NT2/D1 (cell line): ENCODE measurements at places on chromosomes 12 and 14.

DNA sequence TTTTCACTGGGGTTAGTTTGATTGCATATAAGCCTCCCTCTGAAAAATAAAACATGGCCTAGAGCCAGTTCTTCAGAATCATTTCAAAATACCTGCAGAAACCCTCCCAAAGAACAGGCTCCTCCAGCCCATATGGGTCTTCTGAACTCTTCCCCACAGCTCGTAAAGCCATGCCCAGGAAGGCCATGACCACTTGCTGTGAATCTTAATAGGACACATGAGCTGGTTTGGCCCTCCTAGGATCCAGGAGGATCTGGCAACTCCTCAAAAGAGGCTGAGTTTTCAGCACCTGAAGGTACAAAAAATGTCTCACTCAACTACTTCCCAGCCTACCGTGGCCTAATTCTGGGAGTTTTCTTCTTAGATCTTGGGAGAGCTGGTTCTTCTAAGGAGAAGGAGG lies 2.4 kb downstream of the MYBPC1 start:
- no peak for DNase-seq

GRCh38 chr12:113702836-113703235 lies 231.2 kb upstream of the LHX5 start:
- DNase-seq = no peak

GRCh38 chr12:2645460-2645859 lies 149.3 kb upstream of the FKBP4 start:
- no peak for DNase-seq

GRCh38 chr12:6211421-6211869 lies 11.2 kb downstream of the CD9 start:
- DNase-seq = no peak

DNA sequence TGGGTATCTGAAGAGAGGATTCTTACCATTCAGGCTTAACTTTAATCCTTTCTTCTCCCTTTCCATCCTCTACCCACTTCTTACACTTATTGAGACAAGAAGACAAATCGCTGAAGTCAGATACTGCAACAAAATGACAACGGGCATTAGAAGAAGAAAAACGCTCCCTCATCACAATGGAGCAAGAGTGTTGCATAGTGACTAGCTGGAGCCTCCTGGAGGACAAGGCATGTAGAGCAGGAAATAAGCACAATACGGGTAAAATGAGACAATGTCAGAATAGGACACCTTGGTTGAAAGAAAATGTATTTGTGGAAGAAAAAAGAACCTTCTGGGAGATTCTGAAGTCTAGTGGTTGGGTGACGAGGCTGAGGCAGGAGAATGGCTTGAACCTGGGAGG lies 501.0 kb downstream of the RERGL start:
- DNase-seq = peak; percentile 50

DNA sequence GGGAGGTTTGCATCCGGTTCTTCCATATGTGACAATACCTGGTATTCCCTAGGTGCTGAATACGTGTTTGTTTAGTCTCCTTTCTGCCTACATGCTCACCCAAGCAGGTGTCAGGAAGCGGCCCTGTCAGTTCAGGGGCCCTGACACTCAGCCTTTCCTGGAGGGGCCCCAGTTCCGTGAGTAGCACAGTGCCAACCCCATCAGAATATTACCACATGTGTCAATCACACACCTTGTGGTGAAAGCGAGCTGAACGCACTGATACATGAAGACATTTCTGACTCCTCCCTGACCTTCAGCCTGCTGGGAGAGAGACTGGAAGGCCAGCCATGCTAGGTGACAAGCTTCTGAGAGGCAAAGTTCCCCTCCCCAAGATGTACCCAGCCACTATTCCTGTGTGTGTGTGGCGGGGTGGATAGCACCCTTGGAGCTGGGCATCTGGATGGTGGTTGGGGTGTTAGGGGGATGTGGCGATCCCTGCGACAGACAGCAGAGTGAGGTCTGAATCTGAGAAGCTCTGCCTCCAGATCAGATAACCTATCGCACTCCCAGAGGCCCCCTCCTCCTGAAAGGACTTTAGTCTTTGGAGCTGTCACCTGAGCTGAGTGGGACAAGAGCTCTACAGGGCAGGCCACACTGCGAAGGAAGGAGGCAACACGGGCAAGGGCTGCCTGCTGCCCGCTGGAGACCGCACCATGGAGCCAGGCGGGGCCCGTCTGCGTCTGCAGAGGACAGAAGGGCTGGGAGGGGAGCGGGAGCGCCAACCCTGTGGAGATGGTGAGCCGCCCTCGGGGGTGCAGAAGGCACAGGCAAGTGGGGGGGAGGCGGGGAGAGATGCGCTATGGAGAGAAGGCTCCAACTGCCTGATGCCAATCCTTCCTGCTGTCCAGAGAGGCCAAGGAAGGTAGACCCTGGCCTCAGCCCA lies at the start of gene SOAT2:
TSS of gene SOAT2 (plus strand) at position 604 of the 925 bp plus-strand sequence. CDS start at position 696, 92 bp downstream.
- no peak for DNase-seq

DNA sequence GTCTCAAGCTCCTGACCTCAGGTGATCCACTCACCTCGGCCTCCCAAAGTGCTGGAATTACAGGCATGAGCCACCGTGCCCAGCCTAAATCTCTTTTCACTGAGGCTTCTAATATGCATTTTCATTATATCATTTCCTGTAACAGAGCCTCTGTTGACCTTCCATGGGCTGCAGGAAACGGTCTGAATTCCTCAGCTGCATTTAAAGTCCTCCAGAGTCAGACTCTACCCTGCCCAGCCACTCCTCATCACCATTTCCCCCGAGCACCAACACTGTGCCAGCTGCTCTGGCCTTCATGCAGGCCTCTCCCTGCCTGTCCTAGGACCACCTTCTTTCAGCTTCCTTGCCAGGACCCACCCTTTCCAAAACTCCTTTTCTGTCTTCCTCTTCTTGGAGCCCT lies 9.8 kb upstream of the NFKBIA start:
- no peak for DNase-seq

DNA sequence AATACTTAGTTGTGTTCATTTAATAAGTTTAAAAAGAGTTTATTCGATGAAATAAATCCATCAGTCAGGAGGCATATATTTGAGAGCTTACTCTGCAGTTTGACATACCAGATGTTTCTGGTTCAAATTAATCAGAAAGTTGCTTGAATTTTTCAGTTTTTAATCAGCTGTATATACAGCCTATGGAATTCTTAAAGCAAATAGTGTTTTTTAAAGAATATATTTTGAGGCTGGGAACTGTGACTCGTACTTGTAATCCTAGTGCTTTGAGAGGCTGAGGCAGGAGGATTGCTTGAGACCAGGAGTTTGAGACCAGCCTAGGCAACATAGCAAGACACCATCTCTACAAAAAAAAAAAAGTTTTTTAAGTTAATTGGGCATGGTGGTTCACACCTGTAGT lies 112.1 kb downstream of the MON2 start:
- no peak for DNase-seq

DNA sequence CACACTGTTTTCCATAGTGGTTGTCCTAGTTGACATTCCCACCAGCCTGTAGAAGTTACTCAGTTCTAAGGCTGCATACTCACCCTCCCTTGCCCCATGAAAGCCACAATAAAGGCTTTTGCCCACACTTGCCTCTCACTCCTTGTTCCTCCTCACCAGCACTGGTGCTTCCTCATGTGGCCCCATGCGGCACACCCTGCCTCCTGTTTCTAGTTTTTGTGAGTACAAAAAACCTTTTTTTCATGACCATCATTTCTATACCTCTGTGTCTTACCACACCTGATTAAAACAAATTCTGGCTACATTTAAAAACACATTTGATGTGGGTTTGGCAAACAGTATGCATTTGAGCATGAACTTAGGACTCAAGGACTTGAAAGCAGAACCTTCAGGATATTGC lies 40.7 kb upstream of the RIN3 start:
- no peak for DNase-seq

GRCh38 chr12:1525858-1526257 lies 68.5 kb downstream of the FBXL14 start:
- no peak for DNase-seq

- DNase-seq = peak; percentile 27
Observed at GRCh38 chr12:76878099-76878898, 520 bp downstream of the CSRP2 start.
